ENCODE measurements at places on chromosomes 1 and 21.

- no peak for DNase-seq
Observed at GRCh38 chr1:184810735-184811343, 56.2 kb upstream of the EDEM3 start.

- DNase-seq: no peak
Observed at GRCh38 chr21:36821032-36821299, 122.1 kb downstream of the SIM2 start.

DNA sequence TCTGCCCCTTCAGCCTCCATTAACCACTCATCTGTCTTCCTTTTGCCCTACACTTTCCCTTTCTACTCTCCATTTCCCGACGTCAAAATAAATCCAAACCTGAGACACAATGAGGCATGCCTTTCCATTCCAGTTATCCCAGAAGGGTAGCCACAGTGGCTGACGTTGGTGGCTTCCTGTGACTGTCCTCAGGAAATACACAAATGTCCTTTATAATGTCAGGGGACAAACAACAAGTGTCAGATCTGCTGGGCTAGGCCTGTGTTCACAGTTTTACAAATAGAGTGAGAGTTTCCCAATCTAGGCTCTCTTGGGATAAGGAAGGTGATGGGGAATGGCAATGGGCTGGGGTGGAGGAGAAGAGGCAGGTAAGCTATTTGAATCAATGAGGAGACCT is 135.3 kb downstream of the BRINP2 start:
- DNase-seq: no peak

DNA sequence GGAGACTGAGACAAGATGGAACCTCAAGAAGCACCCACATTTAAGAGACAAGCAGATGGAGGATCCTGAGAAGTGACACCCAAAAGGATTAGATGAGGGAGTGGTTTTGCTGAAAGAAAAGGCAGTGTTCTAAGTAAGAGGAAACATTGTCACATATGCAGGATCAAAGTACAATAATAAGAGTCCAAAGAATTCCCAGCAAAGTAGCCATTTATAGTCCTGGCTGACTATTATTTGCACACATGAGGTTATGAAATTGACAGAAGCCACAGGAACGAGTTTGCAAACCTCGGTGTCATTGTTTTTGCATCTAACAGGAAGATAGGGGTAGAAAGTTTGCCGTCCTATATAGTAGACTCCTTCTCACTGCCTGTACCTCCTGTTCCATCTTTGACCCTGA is 41.3 kb downstream of the CHRM3 start:
- no peak for DNase-seq

DNA sequence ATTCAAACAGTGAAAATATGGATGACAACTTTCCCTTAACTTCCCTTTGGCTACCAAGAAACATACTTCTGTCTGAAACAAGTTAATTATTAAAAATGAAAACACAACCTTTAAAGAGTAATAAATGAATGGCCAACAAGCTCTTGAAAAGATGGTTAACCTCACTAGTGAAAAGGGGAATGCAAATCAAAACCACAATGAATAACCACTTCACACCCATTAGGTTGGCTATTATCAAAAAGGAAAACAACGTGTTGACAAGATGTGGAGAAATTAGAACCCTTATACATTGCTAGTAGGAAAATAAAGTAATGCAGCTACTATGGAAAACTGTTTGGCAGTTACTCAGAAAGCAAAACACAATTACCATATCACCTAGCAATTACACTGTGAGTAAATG is 14.1 kb downstream of the COP1 start:
- no peak for DNase-seq

DNA sequence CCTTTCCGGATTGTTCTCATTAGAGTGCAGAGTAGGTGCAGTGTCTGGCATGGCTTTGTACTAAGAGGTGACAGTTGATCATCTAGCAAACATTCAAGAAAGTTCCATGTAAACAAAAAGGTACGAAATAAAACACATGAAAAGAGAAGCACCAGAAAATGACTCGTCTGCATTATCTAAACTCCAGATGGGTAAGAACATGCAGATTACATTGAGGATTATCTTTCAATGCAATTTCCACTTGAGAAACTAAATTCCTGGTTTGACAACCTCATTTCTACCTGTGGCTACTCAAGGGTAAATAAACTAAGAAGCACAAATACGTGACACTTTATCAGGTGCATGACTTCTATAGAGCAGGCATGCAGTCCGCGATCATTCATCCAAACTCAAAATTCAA is 17.6 kb downstream of the SLC30A10 start:
- no peak for DNase-seq

GRCh38 chr21:43193088-43193650 is 24.4 kb downstream of the CRYAA start:
- no peak for DNase-seq

- no peak for DNase-seq
Observed at GRCh38 chr1:150563340-150564038, 14.3 kb downstream of the ADAMTSL4 start.

GRCh38 chr1:57232500-57232899 is 191.4 kb downstream of the DAB1 start:
- no peak for DNase-seq

DNA sequence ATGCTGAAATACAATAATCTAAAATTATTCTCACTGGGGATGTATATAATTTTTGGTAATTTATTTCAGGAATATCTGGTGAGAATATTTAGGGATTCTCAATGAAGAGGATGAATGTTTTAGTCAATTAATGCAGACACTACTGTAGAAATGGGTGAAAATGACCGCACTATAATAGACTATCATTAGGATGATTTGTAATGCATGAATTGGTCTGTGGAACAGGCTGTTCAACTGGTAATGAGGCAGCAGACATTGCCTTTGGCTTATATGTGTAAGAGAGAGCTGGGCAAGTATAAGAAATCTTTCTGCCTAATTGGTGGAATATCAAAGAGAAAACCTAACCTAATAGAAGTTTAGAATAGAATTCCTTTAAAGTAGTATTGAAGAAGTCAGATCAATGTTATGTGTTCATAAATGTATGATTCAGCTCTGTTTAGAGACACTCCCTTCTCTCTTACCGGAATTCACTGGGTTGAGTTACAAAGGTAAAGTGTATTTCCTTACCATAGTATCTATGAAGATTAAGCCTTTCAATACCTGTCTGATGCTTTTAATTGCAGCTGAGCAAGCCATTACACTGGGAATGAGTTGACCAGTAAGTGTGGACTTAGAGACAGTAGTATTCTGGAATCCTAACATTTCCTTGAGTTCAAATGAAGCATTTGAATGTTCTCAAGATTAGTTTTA is 274.5 kb downstream of the S1PR1 start:
- no peak for DNase-seq

DNA sequence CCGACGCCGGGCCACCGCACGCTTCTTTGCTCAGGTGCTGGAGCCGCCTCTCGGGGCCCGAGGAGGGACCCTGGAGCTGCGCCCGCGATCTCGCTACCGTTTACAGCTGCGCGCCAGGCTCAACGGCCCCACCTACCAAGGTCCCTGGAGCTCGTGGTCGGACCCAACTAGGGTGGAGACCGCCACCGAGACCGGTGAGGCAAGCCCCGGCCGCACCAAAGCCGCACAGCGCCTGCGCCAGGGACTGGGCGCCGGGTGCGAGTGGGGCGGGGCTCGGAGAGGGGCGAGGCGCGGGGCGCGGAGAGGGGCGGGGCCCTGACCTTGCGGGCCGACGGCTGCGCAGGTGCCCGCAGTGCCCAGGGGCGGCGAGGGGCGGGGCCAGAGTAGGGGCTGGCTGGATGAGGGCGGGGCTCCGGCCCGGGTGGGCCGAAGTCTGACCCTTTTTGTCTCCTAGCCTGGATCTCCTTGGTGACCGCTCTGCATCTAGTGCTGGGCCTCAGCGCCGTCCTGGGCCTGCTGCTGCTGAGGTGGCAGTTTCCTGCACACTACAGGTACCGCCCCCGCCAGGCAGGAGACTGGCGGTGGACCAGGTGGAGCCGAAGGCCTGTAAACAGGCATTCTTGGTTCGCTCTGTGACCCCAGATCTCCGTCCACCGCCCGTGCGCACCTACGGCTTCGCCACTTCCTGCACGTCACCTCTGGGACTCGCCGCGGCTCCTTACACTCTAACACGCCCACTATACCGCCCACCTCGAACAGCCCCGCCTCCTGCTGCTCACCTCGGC is 9.8 kb upstream of the CDC20 start:
- DNase-seq: peak; percentile 55

DNA sequence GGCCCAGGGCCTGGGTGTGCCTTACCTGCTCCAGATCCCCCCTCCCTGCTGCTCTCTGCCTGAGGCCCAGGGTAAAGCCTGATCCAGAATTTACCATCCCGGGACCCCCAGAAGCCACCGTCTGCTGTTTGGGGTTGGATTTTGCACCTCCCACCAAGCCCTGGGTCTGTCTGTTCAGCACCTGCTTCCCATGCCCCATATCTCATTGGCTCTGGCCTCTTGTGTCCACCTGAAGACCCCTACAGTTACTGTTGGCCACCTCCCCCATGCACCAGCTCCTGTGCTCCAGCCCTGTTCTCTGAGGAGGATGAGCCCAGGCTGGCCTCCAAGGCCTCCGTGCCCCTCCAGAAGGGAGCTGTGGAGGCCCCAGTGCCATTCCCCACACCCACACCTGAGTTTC is 113.9 kb downstream of the GRIK3 start:
- DNase-seq: no peak

DNA sequence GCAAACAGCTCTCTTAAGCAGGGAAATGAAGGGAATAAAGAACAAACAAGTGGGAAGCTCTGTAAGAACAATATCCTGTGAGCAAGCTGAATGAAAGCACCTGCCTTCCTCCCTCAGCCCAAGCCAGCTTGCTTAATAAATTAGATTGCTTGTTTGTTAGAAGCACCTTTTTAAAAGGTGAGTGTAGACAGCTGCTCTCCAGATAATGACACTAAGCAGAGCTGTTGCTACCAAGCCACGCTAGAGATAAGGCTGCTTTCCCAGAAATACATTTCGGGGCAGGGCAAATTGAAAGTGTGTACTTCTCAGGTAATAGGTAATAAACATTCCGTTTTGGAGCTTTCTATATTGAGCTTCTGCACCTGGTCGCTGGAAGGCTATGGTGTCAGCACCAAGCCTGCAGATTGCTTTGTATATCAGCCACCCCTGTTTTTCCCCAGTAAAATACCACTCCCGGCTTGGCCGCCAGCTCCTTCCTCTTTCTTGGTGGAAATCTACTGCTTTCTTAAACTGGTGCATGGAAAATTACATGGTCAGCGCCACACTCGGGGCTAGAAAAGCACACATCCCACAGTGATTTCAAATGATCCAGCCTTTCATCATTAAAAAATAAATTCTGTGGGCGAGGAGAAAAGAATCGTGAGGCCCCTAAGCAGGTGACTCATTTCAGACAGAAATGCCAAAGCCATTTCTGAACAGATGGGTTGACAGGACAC is 151.3 kb downstream of the ETS2 start:
- no peak for DNase-seq

- no peak for DNase-seq
Observed at GRCh38 chr1:230910755-230911117, 42.4 kb upstream of the C1orf198 start.

- DNase-seq: no peak
Observed at GRCh38 chr1:15945832-15946448, 30.0 kb downstream of the ZBTB17 start.

All from GM18507 (cell line).